ENCODE measurements at places on chromosomes 12 and 14.

DNA sequence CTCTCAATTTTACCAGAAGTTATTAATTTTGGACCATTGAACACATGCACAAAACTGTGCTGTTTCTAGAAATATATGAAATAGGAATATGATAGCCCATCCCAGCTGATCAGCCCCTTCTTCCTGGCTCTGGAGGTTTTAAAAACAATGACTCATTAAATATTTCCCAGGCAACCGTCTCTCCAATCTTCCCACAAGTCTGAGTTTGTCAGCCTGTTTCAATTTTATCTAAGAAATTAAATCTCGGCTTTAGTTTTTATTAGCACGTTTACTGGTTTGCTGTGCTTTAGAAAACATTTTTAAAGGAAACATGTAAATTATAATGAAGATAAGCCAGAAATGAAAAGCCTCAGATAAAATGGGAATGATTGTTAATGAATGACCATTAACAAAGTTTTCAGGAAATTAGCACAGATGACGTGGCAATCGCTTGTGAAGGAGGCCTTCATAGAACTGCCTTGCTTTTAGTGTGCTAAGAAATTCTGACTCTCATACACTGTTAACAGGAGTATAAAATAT is 89.3 kb upstream of the RAP1B start:
- no peak for DNase-seq

DNA sequence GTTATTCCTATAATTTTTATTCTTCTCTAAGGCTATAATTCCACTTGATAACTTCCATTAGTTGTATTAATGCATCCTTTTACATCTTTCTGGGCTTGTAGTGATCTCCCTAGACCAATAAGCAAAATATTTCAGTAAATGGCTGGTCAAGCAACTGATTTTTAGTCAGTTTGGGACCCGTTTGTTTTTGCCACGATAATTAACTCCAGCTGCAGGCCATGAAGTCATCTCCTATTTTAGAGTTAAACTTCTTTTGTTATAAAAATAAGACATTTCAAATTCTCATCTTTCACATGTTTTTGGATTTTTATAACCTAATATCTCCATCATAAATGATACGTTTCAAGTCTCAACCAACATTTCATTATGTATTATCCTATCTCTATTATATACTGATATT is 49.4 kb downstream of the MAGOHB start:
- DNase-seq: no peak

GRCh38 chr12:15477761-15478160 is 155.5 kb downstream of the PTPRO start:
- DNase-seq: no peak

DNA sequence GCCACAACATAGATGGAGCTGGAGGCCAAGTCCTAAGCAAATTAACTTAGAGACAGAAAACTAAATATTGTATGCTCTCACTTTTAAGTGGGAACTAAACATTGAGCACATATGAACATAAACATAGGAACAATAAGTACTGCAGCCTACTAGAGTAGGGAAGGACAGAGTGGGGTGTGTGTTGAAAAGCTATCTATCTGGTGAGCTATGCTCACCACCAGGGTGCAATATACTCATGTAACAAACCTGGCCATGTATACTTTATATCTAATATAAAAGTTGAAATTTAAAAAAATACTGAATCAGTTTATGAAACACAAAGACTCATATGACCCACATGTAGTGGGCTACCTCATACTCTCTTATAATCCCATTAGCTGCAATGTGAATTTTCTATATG is 1305.0 kb downstream of the LRFN5 start:
- DNase-seq: no peak

- DNase-seq: no peak
These were observed 120.7 kb downstream of the CRACR2A start for GRCh38 chr12:3632256-3632655.

DNA sequence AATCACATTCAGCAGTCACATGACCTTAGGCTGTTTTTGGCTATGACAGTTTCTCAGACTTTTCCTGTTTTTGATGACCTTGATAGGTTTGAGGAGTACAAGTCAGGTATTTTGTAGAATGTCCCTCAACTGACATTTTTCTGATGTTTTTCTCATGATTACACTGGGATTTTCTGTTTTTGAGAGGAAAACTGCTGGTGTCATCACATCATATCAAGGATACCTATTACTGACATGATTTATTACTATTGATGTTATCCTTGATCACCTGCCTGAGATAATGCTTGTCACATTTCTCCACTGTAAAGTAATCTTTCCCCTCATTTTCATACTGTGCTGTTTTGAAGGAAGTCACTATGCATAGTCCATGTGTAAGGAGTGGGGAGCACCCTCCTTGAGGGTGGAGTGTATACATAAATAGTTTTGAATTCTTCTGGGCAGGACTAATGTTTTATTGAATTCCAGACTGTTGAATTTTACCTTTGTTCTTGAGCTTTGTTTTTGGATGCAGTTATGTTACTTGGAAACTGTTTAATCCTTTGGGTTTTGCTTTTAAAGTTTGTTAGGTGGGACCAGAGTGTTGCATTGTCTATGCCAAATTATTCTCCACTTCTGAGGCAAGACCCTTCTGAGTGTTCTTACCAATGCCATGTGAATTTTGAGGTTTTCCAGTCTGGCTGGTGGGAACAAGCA is 444.5 kb upstream of the FAR2 start:
- no peak for DNase-seq

DNA sequence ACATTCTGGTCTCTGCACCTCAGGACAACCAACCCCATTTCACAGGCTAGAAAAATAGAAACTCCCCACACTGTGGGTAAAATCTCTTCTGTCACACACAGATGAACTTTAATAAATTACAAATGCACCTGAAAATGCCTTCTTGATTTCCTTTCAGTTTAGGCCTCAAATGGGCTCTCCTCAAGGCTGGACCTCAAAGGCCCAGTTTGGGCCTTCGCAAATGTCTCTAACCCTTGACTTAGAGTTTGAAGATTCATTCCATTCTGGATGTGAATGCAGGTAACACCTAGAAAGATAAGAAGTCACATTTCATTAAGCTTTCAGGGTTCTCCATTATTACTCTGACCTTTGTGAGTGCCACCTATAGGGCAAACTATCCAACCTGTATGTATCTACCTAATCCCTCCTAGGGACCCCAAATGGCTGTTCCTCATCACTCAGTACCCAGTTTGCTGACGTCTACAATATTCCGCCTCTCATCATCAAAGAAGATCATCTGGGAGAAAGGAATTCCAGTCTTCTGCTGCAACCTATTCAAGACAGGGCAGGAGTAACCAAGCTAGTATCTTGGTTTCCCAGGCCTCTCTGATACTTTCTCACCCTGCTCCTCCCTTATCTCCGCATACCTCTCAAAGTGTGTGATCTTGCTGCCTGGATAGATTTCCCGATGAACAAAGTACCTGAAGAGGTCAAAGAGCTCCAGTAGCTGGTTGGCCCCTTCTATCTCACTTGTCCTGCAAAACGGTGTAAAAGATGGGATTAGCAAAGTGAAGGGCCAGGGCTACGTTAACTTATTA is 776 bp upstream of the CHMP4A start:
- no peak for DNase-seq

GRCh38 chr12:132614861-132615578 is 3.6 kb upstream of the P2RX2 start:
- DNase-seq: peak; percentile 53

Data from activated CD4-positive, CD25-positive, alpha-beta regulatory T cell (primary cell).